Keratinocyte (primary cell): ENCODE measurements at places on chromosomes 2 and 18.

DNA sequence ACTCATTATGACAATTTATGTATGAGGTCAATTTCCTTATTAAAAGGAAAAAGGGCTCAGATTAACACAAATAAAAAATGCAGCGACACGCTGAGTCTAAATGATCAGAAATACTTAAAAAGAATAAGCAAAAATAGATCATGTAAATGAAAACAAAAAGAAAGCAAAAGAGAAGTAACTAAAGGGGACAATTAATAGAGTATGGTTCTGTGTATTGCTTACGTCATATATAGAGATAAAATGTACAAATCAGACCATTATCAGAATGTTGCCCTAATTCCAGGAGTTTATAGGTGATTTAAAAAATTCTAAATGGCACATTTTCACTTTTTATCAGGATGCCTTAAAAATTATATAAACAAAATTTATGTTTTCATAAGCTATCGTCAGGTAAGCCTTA, 189.5 kb downstream of the DNAH7 start:
- DNase-seq = no peak

- DNase-seq = no peak
Measured at GRCh38 chr2:224910574-224910925, 131.7 kb downstream of the DOCK10 start.

- no peak for DNase-seq
Measured at GRCh38 chr2:107627164-107627563, 199.5 kb upstream of the RGPD4 start.

- DNase-seq = peak; percentile 15
Measured at GRCh38 chr2:43333656-43334144, 107.3 kb upstream of the ZFP36L2 start.

DNA sequence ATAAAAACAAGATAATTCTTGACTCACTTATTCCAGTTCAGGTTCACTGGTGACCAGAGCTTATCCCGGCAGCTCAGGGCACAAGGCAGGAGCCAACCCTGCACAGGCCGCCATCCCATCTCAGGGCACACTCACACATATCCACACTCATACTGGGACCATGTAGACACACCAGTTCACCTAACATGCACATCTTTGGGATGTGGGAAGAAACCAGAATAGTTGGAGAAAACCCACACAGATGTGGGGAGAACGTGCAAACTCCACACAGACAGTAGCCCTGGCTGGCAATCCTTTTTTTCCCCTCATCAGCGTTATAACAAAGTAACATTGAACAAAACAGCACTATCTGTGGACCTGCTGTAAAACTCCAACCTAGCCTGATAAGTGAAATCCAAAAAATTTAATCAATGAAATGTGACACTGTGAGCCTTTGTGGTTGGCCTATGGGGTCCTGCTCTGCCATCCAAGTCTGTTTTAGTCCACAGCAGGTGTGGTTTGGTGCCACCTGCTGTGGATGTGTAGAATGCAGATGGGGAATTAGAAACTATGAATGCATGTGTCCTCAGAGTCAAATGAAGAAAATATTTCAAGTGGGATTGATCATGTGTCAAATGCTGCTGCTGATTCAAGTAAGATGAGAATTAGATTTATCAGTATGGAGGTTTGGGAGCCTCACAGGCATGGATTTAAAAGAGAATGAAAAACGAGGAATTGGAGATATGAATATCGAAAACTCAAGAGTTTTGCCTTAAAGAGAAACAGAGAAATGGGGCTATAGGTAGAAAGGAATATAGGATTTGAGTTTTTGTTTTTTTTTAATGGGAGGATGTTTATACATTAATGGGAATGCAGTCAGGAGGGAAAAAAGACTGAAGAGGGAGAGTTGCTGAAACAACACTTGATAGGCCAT, 47.0 kb downstream of the UGP2 start:
- no peak for DNase-seq

DNA sequence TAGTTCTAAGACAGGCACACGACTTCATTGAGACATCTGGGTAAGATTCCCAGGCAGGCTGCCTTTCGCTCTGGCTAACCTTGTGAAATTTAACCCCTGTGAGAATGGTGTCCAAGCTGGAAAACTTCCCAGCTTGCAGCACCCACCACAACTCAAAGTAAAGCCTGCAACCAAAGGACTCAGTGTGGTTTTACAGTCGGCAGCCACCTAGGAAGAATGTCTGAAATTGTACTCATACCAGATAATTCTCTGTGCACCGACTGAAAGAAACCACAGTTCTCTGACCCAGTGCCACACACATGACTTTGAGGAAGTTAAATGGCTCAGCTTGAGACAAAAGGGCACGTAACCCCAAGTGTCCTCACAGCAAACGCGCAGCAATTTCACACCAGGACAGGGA, 125.7 kb downstream of the RBMS1 start:
- no peak for DNase-seq

DNA sequence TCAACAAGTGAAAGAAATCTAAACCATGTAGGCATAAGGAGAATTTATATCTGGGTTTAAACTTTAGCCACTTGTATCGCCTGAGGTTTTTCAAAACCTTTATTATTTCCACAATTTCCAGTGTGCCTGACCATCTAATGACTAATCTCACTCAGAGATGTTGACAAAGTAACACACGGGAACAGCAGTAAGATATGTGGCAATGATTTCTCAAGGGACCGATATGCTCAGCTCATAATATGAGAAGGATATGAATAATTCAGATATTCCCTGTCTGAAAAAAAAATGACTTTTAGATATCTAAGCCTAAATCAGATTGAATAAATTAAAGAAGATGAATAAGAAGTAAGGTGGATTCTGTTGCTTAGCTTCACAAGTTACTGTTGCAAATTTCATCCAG, 43.5 kb downstream of the TMEM163 start:
- no peak for DNase-seq

GRCh38 chr18:63083555-63083954, 236.0 kb downstream of the BCL2 start:
- no peak for DNase-seq

DNA sequence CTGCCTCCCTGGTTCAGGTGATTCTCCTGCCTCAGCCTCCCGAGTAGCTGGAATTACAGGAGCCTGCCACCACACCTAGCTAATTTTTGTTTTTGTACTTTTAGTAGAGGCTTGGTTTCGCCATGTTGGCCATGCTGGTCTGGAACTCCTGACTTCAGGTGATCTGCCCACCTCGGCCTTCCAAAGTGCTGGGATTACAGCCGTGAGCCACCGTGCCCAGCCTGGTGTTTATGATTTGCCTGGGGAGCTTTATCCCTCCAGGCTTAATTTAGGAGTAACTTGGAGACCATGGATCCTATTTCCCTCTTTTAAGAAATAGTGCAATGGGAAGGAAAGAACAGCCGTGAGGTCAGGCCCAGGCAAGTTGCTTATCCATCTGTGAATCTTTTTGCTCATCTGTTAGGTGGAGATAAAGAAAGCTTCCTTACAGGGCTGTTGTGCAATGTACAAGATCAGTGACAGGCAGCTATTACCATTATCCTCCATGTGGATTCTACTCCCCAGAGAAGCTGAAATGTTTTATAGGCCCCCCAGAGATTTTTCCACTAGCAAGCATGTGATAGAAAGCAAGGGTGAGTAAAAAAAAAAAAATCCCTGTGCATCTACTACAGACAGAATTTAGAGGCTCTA, 104.9 kb upstream of the MGAT5 start:
- no peak for DNase-seq

GRCh38 chr2:116674188-116674587, 1140.3 kb upstream of the DDX18 start:
- DNase-seq = no peak

DNA sequence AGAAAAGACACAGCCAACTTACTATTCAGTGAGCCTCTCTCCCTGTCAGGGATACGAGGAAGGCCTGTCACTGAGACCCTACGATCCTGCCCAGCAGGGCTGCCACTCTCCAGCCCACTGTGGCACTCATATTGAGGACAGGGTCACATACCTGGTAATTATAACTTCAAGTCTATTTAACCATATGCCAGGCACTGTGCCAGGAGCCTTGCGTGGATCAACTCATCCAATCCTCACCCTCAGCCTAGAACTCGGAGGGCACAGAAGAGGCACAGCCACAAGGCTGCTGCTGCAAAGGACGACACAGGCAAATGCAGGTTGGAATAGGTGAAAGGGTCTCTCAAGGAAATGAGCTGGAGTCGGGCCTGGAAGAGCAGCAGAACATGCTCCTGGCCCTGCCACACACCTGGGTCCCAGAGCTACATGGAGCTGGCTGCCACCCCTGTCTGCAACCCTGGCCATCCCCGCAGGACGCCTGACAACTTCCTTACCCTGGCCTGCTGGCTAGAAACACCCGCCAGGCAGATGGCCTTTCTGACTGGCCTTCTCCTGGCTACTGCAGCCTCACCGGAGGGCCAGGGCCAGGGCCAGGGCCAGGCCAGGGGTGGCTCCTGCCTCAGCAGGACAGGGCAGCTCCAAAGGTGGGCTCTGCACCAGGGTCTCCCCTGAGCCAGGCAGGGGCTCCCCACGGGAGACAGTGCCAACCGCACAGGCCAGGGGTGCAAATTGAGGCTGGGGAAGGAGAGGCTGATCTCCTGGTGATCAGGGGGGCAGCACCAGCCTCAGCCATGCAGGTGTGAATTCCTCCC, 32.1 kb upstream of the SLC66A3 start:
- no peak for DNase-seq

DNA sequence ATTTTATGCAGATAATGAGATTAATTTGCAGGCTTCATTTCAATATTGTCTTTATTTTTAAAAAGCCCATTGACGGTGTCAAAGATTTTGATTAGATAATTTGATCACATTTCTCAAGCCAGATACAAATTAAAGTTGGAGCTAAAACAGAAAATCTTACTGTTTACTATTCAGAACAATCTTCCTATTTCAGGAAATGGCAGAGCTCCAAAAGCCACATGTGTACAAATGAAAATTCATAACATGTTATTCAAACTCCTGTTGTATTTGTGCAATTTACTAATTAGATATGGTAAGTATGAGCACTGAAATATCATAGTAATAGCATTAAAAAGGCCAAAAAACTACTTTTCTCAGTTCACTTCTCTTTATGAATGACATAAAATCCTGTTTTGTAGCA, 682.9 kb downstream of the KCNJ3 start:
- DNase-seq = no peak

- no peak for DNase-seq
Measured at GRCh38 chr18:42719221-42719620, 396.3 kb downstream of the RIT2 start.

DNA sequence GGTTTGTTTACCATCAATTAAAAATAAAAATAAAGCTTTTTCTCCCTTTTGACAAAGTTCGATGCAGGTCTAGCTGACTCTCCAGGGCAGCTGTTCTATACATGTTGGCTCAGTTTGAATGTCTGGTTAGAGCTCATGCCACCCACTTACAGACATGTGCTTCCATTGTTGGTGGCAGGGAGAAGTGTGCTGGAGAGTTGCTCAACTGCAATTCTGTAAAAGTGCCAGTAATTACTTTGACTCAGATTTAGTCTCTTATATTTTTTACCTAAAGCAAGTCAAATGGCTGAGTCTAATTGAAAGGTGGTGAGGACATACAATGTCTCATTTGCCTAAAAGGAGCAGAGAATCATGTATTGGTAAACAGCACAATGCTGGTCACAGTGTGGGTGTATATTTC, 609.1 kb upstream of the SYT4 start:
- DNase-seq = no peak

DNA sequence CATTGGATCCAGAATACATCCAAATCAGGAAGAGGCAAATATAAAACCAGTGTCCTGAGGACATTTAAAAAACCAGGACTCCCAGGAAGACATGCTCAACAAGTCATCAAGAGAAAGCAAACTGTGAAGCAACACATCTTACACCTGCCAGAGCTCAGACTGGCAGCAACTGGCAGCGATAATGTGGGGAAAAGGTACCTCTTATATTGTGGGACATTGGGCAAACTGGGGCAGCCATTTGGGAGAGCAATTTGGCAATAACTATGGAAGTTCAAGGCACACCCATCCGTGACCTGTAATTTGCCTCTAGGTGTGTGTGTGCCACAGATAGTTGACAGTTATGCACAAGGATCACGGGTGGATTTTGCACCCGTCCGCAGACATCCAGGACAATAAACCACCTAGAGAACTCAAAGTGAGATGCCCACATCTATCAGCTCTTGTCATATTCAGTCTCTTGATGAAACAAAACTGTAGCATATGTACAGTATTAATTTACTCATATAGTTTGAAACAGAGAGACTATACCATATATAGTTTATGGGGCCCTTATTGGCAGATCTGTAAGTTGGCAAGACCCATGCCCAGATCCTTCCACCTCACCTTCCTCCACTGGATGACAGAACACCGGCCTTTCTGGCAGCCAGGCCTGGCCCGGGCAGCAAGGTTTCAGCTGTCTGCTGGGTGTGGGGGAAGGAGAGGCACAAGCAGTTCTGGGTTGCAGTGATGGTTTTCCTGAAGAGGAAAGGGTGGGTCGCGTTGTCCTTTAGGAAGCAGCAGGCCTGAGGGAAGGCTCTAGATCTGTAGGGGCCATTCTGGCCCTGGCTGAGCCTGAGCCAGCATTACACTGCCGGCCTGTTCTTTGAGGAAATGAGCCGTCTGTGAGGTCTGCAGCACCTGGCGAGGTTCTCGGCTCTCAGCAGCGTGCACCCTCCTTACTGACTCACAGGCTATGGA, 18.8 kb downstream of the HJURP start:
- DNase-seq = no peak

GRCh38 chr2:161576421-161576820, 47.8 kb upstream of the SLC4A10 start:
- no peak for DNase-seq

DNA sequence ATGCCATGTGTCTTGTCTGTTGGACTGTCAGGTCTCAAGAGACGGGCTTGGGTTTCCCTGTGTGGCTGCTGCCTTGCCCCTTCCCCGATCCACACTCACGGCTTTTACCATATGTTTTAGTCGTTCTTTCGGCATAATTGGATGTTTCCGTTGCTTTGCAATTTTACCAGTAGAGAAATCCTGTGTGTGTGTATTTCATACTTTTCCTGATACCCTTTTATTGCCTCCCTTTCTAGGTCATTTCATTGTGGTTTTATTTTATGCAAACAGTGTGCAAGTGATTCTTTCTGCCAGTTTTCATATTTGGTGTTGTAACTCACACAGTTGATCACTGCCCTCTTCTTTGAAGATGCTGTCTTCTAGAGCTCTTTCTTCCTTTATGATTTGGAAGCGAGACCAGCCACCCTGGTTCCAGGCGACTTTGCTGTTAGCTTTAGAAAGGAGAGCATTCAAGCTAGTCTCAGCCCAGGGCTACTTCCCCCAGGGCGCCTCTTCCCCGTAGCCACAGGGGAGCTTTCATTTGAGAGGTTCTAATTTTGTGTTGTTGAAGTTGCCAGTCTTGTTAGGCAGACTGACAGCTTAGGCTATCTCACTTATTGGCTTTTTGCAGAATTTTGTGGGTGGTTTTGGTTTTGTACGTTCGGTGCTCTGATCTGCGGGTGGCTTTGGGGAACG, 17.0 kb downstream of the SH3BP4 start:
- no peak for DNase-seq

DNA sequence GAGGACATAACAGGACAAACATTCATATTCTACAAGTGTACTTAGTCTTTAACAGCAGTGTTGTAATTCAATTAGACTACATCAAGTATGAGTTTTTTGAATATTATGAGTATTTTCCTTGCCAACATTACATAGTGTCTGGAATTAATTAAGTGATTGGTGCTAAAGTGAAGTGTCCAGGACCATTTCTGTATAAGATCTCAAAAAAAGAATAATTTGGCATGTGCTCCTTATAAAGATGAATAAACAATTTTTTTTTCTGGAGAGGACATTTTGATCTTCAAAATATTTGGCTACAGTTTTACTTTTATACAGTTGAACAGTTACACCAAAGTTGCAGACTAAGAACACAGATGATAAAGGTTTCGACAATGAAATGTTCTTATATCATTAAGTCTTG, 15.1 kb upstream of the EPB41L3 start:
- no peak for DNase-seq

GRCh38 chr2:9250091-9250490, 43.5 kb downstream of the ASAP2 start:
- DNase-seq = no peak
